ENCODE measurements at places on chromosomes 1 and 21.

DNA sequence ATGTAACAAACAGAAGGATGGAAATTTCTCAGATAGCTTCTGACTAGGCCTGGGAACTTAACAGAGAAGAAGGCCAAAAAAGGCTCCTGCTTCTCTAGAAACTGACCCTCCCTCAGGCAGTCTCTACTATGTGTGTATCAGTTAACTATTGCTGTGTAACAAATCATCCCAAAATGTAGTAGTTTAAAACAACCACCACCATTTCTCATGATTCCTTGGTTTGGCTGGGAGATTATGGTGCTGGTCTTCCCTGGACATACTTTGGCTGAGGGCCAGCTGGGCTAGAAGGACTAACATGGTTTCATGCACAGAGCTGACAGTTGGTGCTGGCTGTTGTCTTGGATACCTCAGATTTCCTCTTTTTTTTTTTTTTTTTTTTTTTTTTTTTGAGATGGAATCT is 26.2 kb upstream of the CNN3 start:
- no peak for DNase-seq

GRCh38 chr1:71054281-71054731 is 6.7 kb upstream of the PTGER3 start:
- no peak for DNase-seq

- no peak for DNase-seq
These were observed 349.6 kb downstream of the SMYD3 start for GRCh38 chr1:246157516-246157915.

- DNase-seq, result no peak
These were observed 45.1 kb downstream of the WNT9A start for GRCh38 chr1:227902641-227902990.

- DNase-seq, result peak; percentile 24
These were observed 51.9 kb upstream of the PRRC2C start for GRCh38 chr1:171433451-171433850.

DNA sequence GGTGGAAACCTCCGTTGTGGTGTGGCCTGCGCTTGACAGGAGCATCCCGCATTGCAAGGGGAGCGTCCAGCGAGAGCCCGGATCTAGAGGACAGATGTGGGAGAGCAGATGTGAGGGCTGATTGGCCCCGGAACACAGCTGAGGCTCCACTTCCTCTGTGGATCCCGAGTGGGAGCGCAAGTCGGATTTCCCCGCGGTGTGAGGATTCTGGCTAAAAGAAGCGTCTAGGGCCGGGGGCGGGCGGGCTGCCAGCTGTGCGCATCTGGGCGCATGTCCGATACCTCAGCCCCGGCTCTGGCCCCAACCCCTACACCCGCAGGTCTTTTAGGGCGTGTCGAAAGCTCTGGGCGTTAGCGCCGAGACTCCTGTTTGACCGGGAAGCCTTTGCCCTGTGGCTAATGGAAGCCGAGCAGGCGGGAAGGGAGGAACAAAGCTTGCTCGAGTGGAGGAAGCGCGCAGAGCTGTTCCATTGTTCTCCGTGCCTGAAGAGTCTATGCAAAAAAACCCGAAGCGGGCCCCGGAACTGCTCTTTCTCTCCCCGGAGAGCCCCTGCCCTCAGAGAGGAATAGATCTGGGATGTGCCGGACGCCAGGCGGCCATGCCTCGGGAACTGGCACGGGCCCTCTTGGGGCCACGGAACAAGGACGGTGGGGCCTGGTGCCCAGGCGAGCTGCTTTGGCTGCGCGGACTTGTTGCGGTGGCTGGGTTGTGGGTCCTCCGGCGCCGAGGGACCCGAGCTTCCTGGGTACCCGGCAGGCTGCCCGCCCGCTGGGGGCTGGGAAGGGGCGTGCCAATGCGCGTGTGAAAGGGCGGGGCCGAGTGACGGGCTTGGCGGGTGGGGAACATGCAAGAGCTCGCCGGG is 111.1 kb downstream of the NAV1 start:
- DNase-seq, result no peak

- no peak for DNase-seq
These were observed 161.9 kb upstream of the SPAG17 start for GRCh38 chr1:118346936-118347335.

GRCh38 chr1:227543283-227544066 is 19.9 kb upstream of the ZNF678 start:
- no peak for DNase-seq

DNA sequence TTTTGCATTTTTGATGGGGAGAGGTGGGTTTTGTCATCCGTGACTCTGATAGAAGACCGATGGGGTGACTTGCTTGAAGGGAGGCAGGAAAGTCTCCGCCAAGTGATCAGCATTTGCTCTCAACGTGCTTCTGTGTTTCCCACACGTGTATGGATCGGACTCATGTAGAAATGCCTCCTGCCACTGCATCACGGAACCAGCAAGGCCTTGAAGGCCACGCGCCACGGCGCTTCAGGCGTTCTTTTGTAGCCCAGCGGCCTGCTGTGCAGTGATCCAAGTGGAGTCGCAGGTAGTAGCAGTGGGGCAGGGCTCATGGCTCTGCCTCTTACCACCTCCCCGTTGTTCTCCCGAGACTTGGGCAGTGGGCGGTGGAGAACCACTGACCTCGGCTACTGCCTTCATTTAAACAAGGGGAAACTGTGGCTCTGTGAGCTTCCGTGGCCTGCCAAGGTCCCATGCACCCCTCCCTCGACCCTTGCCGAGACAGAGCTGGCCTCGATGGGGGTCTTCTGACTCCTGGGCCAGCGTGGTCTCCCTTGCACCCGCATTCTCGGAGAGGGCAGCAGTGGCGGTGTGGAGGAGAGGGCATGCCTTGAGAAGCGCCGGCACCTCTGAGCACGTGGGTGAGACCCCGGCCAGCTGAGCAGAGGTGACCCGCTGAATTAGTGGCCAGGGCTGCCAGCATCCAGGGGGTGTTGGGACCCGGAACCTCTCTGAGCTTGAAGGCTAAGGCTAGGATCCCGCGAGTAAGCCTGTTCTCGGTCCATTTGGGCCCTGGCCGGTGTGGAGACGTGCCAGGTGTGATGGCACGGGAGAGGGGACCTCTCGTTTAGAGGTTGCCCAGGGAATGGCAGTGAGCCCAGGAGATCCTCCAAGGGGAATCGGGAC is 46.1 kb upstream of the ABCG1 start:
- no peak for DNase-seq

Data from fibroblast of skin of left quadriceps (primary cell).